Motor neuron (in vitro differentiated cells): ENCODE measurements at places on chromosomes 6 and 20.

DNA sequence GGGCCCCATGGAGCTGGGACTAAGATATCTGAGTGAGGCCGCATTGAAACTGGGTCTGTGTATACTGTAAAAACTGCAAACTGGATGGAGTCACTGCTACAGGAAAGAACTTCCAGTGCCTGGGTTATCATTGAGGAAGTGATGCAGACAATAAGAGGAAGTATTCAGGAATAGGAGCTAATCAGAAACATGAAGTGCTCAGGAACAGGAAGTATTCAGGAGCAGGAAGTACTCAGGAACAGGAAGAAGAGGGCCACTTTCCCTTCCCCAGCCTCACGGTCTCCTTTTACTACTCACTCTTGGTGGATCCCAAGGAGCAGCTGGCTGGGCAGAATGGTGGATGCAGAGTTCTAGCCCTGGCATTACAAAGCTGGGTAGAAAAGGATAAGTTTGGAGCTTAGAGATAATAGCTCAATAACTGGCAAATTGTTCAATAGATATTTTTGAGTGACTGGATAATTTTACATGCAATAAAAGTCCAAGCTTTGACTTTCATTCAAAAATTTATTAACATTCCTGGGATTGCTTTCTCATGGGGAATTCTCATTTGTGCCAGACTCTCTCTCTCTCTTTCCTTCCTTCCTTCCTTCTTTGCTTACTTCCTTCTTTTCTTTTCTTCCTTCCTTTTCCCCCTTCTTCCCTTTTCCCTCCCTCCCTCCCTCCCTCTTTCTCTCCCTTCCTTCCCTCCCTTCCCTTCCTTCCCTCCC is 82.2 kb upstream of the PAX1 start:
- no peak for ATAC-seq

GRCh38 chr6:72650081-72650745 is 28.3 kb downstream of the KCNQ5 start:
- no peak for ATAC-seq

- ATAC-seq = no peak
Measured at GRCh38 chr6:97456070-97456469, 173.1 kb upstream of the MMS22L start.

DNA sequence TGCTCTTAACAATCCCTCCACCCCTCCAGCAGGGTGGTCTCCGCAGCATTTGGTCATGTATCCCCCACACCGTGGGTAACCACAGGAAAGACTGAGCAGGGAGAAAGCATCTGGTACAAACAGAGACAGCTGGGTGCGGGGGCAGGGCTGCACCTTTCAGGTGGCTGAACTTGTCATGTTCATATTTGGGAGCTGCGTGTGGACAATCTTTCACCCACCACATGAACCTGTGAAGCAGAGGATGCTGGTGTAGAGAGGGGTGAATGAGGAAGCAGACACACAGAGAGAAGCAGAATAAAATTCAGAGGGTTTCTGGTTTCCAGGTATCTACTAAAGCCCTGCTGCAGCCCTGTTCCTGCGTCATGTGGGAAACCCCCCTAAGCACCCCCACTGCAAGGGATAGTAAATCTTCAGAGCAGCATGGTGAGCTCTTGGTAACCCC is 8.9 kb downstream of the GFOD1 start:
- ATAC-seq = peak; percentile 70
